ENCODE measurements at places on chromosomes 1 and 21.

DNA sequence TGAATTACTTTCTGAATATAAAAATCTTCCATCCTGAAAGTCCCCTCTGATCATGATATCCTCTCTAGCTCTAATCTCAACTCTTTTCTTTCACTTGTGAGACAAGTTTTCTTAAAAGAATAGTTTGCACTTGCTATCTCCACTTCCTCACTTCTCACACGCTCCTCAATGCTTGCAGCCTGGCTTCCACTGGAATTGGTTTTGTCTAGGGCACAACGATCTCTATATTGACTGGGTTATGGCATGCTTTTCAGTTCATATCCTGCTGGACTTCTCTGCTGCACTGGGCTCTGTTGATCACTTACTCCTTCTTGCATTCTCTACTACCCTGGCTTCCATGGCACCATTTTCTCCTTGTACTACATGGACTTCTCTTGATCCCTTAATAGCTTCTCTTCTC, 474 bp downstream of the FCRLA start:
- DNase-seq = no peak

DNA sequence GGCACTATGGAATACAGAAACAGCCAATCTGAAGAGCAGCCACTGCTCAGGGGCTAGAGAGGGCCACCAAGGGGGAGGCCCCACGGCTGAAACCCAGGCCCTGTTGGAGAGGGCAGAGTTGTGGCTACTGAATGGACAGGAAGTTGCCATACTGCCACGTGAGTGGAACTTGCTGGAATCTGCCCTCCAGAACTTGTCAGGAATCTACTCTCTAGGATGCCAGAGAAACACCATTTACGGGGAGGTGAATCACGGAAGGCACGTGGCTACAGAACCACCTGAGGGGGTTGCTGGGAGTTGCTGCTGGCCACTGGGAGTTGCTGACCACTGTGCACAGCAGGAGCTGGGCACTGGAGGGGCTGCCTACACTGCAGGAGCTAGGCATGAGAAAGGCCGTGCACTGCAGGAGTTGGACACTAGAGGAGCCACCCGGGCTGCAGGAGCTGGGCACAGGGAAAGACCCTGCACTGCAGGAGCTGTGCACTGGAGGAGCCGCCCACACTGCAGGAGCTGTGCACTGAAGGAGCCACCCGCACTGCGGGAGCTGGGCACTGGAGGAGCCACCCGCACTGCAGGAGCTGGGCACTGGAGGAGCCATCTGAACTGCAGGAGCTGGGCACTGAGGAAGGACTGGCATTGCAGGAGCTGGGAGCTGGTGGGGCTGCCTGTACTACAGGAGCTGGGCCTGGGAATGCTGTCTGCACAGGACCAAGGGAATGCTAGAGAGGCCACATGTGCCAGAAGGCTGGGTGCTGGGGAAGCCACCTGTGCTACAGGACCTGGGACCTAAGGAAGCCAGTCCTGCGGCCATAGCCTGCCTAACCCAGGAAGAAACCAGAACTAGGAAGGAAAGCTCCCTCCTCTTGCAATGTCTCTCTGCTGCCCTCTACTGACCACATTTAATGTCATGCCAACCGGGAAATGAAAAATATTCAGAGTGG, 343.4 kb downstream of the MATN1 start:
- peak; percentile 78 for DNase-seq

GRCh38 chr1:26909951-26910342, 3.8 kb downstream of the NR0B2 start:
- DNase-seq = no peak

- no peak for DNase-seq
Measured at GRCh38 chr1:230261928-230262650, 164.0 kb downstream of the PGBD5 start.

- DNase-seq = no peak
Measured at GRCh38 chr1:5562331-5562730, 429.9 kb downstream of the NPHP4 start.

GRCh38 chr1:92944901-92945747, 16.1 kb downstream of the DIPK1A start:
- no peak for DNase-seq

- no peak for DNase-seq
Measured at GRCh38 chr21:32331444-32332305, 33.0 kb downstream of the MRAP start.

DNA sequence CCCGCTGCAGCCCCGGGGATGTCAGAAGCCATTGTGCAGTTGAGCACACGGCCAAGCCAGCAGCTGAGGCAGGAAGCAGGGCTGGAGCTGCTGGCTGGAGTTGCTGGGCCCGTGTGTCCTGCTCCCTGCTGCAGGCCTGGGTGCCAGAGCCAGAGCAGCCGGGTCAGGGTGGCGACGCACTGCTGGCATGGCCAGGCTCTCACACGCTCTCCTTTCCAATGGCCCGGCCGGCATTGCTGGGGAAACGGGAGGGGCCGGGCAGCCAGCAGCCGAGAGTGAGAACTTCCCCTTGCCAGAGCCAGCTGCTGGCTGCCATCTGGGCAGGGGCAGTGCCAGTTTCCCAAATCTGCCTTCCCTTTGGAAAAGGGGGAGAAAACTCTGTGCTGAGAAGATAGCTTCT, 82.4 kb upstream of the PROX1 start:
- DNase-seq = no peak

DNA sequence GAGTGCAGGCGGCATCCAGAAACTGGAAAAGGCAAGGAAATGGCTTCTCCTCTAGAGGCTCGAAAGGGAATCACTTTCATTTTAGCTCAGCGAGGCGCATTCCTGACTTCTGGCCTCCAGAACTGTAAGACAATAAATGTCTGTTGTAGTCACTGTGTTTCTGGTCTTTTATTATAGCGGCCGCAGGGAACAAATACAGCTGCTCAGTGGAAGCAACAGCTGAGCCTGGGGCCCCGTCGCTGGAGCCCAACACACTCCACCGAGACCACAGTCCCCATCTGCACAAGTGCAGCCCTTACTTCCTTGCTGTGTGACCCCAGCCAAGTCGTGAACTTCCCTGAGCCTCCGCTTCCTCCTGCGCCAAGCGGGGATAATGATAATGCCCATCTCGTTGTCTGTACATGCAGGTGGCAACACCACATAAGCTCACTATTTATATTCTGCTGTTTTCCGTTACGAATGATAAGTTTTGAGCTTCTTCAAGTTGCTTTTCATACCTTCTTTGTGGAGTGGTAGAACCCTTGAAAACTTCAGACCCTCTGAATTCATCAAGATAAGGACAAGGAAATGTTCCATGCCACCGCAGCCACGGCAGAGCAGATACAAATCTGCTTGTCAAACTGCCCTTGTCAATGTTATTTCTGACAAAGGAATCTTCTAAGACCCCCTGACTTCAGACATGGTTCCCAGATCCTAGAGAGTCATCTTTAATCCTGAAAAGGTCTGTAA, 3.2 kb upstream of the LAPTM5 start:
- DNase-seq = no peak

DNA sequence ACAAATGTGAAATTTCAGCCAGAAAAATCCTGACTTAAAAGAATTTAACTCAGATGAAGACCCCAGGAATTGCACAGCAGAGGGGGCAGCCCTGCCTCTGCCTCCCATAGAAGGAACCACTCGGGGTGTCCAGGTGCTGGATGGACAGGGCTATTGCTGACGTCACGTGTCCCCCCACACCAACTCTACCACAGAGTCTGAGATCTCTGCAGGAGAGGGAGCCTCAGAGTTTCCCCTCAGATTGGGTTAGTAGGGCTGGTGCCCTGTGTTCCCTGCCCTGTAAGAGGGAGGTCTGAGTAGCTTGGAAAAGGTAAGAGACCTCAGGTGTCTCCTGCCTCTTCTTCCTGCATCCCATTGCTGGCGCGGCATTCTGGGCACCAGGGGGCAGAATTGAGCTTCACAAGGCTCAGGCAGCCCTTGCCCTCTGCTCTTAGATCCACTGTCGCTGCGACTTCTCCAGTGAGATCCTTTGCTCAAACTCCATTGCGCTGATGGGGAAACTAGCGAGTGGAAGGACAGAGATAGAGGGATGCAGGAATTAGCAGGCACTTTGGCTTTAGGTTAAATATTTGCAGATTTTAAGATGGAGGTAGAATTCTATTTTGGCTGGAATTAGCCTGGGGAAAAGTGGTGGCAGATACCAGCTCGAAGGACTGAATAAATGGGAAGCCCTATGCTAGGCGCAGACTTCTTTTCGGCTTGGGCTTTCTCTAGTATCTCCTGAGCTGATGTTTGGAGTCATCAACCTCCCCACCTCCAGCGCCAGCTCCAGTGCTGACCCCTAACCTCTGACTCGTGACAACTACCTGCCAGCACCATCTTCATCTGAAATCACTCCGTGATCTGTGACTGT, 42.8 kb upstream of the DMBX1 start:
- peak; percentile 83 for DNase-seq

DNA sequence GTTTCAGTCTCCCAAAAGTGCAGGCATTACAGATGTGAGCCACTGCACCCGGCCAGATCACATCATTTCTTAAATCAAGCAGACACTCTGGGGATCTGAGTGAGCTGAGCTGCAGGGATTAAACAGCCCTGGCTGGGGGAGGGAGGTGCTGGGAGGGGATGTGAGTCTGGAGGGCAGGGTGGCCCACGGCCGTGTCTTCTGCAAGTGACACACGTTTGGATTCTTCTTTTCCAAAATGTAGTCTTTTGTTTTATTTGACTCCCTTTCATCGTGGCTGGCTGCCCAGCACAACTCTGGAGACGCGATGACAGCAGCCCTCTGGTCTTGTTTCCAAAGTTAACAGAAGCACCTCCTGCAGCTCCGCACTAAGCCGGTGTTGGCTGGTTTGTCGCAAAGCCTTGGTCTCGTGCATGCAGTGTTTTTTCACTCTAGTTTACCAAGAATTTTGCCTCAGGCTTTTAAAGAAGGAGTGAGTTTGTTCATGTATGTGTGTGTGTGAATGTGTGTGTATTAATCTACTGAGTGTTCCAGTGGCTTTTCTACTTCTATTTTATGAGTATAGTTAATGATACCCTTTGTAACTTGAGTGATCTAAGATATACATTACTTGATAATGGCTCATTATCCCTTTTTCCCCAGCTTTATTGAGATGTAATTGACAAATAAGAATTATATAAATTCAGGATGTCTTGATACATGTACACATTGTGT, 2.8 kb upstream of the KRTAP10-5 start:
- no peak for DNase-seq

DNA sequence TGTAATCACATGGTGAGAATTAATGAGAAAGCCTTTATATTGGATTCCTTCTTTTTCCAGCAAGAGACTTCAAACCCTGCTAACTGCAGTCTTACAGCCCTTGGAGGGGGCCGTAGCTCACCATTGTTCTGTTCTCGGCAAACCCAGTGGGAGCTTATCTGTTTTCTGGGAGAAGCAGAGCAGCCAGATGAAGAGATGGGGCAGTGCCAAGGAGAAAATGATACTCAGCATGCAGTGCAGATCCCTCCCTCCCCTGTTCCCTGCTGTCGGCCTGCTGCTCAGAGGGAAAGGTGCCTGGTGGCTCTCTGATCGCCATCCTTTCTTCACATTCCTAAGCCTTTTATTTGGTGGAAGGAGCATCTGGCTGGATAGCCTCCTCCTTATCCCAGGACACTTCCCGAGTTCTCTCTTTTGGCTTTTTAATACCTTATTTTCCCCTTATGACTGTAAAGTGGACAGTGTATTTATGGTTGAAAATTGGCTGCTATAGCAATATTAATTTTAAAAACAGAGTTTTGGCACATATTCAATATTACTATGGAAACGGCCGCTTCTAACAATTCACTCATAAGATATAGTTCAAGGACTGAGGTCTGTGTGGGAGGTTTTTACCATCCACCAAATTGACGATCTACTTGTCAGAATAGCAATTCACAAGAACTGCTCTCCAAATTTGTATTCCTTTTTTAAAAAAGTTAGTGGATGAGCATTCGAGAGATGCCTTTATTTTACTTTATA, 203.4 kb downstream of the CRB1 start:
- DNase-seq = no peak

GRCh38 chr1:241485554-241485992, 34.0 kb downstream of the FH start:
- DNase-seq = peak; percentile 35
